ENCODE measurements at places on chromosomes 6 and 20. TPM values are rescaled to one million over a fixed set of nuclear protein-coding genes. Genes with fewer than 3 reads are reported as not detected.
A peak's percentile ranks its signal among the peaks of the same experiment; 100 is the strongest.

GRCh38 chr20:9500121-9500520 is 14.3 kb upstream of the LAMP5 start:
- DNase-seq: no peak

DNA sequence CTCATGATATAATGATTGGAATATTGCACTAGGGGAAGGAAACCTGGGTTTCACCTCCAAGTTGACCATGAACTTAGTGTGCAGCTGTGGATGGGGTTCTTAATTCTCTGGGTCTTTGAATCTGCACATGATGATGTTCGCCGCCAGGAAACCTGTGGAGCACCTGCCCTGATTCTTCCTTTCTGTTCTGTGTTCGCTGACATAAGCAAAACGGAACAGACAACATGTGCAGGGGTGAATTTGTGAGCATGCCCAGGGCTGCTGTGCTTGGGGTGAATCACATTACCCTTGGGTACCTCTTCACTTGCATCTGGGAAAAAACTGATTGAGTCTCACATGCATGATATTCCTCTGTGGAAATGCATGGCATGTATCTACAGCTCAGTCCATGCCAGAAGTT is 48.8 kb downstream of the CAP2 start:
- no peak for DNase-seq

GRCh38 chr20:1883986-1884385 is 11.2 kb upstream of the SIRPA start:
- DNase-seq: no peak

DNA sequence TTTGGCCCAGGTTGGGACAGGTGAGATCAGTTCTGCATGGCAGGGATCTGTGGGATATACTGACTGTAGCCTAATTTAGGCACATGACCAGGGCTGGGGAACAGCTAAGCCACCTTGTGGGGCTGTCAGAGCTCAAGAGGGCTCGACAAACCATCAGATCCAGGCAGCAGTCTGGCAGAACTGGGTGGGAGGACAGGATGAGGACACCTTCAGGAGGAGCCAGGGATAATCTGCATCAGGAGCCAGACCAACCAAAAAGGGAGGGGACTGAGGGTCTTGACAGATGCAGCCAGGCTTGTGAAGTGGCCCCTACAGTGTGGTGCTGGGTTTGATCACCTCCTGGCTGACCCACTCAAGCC is 123.4 kb downstream of the MAFB start:
- DNase-seq: no peak

- peak; percentile 51 for DNase-seq
Measured at GRCh38 chr20:47099825-47100441, 205.3 kb downstream of the EYA2 start.

GRCh38 chr6:71262914-71263313 is 25.7 kb upstream of the OGFRL1 start:
- DNase-seq: no peak

GRCh38 chr6:123638865-123639264 is 2.1 kb upstream of the TRDN start:
- DNase-seq: no peak

TTK gene
- 4.0 TPM for total RNA-seq
